ENCODE measurements at places on chromosomes 2 and 18. TPM values are rescaled to one million over a fixed set of nuclear protein-coding genes. Genes with fewer than 3 reads are reported as not detected.

DNA sequence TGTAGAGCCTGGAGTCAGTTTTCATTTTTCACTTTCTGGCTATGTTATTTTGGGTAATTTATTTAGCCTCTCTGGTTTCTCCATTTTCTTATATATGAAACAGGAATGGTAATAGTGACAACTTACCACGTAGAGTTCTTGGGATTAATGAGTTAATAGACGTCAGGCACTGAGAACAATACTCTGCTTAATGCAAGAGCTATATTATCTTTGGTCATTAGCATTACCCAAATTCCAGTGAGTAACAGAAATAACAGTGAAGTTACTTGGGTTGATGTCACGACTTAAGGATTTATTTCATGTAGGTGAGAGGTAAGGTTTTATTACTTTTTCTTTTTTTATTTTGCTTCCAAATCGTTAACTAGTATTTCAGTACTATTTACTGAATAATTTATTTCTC, 601.0 kb upstream of the GCFC2 start:
- H3K4me3 ChIP-seq: no peak overlapping the region
- H3K36me3 ChIP-seq: no peaks in the 10 kb centered on the region
- H3K4me1 ChIP-seq: no peaks in the 10 kb centered on the region
- no peaks in the 10 kb centered on the region for H3K27me3 ChIP-seq

- H3K4me1 ChIP-seq: no peaks in the 10 kb centered on the region
- H3K4me3 ChIP-seq: no peak overlapping the region
- no peak overlapping the region for H3K27ac ChIP-seq
- no peaks in the 10 kb centered on the region for H3K27me3 ChIP-seq
These were observed 896.4 kb downstream of the TDRD15 start for GRCh38 chr2:22020091-22020742.

DNA sequence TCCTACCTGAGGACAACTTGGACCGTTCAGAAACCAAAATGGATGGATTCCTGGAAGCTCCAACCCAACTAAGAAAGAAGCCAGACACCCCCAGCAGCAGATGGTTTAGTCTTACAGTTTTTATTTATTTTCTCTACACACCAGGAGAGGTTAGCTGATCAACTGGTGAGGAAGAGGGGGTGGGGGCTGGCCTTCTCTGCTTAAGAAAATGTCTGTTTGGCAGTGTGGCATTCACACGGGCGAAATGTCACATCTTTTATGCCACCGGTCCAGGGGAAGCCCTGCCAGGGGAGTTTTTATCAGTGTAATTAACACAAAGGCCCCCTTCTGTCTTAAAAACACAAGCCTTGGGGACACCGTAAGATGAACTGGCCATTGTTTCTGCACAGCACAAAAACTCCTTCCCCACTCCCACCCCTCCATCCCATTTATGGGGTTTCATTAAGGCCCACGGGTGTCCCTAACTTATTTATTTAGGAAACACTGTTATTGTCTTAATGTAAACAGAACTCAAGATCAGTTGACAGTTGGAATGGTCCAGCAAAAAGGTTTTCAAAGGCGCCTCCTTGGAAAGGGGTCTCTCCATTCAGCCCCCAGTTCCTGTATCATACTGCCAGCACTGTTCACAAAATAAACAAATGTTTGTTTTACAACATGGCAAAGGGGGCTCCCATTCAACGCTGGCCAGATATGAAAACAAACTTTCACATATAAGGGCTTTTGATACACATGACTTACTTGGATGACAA, 217.0 kb downstream of the C1D start:
- H3K27me3 ChIP-seq: no peaks in the 10 kb centered on the region
- no peak for DNase-seq
- peaks cover 5% of the 10 kb centered on the region for H3K4me1 ChIP-seq
- H3K27ac ChIP-seq: no peak overlapping the region

C2orf78 gene
- not detected for total RNA-seq

SP9 gene
- total RNA-seq: not detected

DNA sequence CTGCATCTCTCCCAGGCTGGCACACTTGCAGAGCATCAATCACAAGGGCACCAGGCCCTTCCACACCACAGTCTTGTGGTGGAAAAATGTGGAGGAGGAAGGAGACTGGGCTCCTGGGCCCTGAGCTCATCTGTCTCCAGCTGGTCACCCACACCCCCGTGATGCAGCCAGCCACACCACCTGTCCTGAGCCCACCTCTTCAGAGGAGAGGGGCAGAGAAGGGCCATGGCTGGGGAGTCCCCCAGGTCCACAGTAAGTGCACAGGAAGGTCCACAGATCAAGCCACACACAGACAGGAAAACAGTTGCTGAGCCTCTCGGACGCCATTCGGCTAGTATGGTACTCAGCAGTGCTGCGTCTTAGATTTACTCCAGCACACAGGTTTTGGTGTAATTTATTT, 203.5 kb upstream of the SALL3 start:
- no peak overlapping the region for H3K4me3 ChIP-seq
- H3K36me3 ChIP-seq: no peaks in the 10 kb centered on the region
- no peak for DNase-seq
- H3K4me1 ChIP-seq: no peaks in the 10 kb centered on the region

DNA sequence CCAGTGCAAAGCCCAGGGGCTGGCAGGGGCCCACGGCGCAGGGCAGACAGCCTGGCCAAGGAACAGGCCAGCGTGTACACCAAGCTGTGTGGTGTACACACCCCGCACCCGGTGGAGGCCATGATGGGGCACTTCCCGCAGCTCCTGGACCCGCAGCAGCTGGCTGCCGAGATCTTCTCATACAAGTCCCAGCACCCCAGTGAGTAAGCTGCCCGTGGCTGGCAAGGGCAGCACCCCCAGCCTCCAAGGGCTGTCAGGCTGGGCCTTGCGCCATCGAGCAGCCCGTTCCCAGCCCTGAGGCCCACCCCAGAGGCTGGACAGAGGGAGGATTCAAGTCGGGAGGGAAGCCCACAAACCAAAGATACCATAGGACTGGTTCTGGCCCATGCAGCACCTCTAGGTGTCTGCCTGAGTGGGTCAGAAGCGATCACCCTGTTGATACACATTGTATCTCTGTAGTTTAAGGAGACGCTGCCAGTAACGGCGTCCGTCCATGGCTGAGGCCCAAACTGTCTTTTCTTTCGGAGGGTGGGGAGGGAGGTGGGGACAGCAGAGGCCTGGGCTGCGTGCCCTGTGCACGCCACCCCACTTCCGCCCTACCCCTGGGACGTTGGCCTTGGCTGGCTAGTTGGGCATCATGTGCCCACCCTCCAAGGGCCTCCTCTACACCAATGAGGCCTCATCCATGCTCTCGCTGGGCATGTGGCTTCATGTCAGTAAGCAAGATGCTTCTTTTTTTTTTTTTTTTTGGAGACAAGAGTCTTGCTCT, 16.8 kb upstream of the MTERF4 start:
- H3K4me1 ChIP-seq: no peaks in the 10 kb centered on the region
- H3K27me3 ChIP-seq: no peaks in the 10 kb centered on the region
- no peaks in the 10 kb centered on the region for H3K36me3 ChIP-seq
- DNase-seq: no peak
- H3K4me3 ChIP-seq: no peak overlapping the region

DNA sequence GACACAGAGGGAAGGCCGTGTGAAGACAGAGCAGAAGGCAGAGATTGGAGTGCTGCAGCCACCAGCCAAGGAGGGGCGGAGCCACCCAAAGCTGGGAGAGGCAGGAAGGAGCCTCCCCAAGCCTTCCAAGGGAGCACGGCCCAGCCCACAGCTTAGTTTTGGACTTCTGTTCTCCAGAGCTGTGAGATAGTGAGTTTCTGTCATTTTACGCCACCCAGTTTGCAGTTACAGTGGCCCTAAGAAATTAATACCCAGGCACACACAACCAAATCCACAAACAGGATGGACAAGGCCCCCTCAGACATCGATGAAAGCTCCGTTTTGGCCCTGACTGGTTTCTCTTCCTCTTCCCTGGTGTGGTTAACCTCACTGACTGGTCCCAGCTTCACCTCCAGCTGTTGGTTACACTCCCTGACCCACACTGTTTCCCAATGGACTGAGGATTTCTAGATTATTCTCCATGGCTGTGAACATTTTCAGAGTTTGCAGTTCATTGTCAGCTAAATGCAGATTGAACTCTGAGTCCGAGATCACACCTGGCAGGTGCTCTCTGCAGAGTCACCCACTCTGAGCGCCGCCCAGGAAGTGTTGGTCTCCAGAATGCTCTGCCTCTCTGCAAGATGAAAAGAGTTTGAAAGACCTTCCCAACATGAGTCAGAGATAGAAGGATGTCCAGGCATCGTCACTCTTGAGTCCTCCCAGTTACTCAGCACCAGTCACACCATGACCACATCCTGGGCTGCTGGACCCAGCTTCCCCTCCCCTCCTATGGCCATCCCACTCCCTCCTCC, 100.2 kb downstream of the TWIST2 start:
- no peaks in the 10 kb centered on the region for H3K36me3 ChIP-seq
- peak overlapping the region; percentile 36 for H3K4me3 ChIP-seq
- no peaks in the 10 kb centered on the region for H3K27me3 ChIP-seq
- peak overlapping the region; percentile 89 for H3K27ac ChIP-seq
- DNase-seq: peak; percentile 97

DNA sequence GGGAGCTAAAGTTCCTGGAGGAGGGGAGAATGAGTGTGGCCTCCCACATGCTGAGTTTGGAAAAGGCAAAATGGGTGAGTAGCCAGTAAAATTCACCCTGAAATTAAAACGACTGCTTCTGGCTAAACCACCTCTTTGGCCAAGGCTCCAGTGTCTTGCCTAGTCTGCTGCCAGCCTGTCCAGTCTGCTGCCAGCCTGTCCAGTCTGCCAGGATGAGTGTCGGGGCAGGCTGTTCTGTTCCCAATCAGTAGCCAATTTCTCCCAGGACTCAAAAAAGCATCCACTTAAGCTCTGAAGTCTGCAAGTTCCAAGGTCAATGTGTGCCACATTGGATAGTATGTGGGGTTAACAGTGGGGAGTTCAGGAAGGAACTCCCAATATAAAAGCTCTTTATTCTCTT, 134.6 kb upstream of the KLHL29 start:
- no peaks in the 10 kb centered on the region for H3K36me3 ChIP-seq
- peaks cover 16% of the 10 kb centered on the region for H3K4me1 ChIP-seq
- no peak for DNase-seq
- H3K27ac ChIP-seq: no peak overlapping the region

RGPD4 gene
- not detected for total RNA-seq

- no peak overlapping the region for H3K4me3 ChIP-seq
- H3K4me1 ChIP-seq: no peaks in the 10 kb centered on the region
- no peaks in the 10 kb centered on the region for H3K27me3 ChIP-seq
These were observed 37.7 kb downstream of the SERTAD2 start for GRCh38 chr2:64615844-64616536.

- H3K27ac ChIP-seq: no peak overlapping the region
- peaks cover 37% of the 10 kb centered on the region for H3K4me1 ChIP-seq
- no peak overlapping the region for H3K4me3 ChIP-seq
- H3K27me3 ChIP-seq: no peaks in the 10 kb centered on the region
- peak; percentile 19 for DNase-seq
These were observed 138.8 kb upstream of the CTAGE1 start for GRCh38 chr18:22556222-22557167.

DNA sequence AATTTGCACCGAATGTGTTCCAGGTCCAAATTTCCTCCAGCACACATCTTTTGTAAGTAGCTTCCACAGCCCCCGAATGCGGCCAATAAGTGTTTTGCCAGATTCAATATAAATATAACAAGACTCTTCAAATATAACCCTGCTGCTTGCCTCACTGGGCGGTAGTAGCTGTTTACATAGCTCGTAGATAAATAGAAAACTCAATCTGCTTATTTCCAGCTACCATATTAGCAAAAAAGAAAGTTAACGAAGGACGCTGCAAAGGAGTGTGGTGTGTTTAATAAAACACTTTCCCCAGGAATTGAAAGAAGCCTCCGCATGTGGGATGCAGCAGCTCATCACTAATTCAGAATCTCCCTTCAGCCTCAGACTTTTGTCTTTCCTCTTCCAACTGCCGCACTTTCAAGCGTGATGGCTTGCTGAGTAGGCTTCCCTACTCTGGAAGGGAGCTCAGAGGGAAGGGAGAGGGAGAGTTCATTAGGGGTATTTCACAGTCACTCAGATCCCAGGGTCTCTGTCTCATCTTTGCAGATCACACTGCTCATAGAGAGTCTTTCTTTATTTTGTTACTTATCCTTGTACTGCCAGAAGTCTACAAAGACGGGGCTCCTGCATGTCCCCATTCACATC, 367.0 kb downstream of the RND3 start:
- H3K4me3 ChIP-seq: no peak overlapping the region
- no peaks in the 10 kb centered on the region for H3K36me3 ChIP-seq
- H3K27me3 ChIP-seq: no peaks in the 10 kb centered on the region
- peaks cover 24% of the 10 kb centered on the region for H3K4me1 ChIP-seq
- DNase-seq: no peak

DNA sequence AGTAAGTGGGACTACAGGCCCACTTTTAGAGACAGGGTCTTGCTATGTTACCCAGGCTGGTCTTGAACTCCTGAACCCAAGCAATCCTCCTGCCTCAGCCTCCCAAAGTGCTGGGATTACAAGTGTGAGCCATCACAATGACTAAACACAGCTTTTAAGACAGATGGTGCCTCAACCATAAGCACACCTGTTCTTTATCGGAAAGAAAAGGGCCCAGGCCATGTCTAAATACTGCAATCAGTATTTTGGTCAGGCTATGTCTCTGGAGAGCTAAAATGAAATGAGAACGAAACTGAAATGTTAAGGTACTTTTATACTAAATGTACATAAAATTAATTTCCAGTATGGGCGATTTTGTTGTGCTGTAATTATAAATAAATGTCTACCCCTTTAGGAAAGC, 69.5 kb upstream of the SPTBN1 start:
- no peak overlapping the region for H3K4me3 ChIP-seq
- H3K27ac ChIP-seq: 0 out of 2 replicates have a peak overlapping the region, but pooled peaks have one; percentile 14
- H3K27me3 ChIP-seq: no peaks in the 10 kb centered on the region
- DNase-seq: no peak
- peaks cover 16% of the 10 kb centered on the region for H3K4me1 ChIP-seq

NYAP2 gene
- total RNA-seq: not detected

- H3K27me3 ChIP-seq: no peaks in the 10 kb centered on the region
- no peaks in the 10 kb centered on the region for H3K36me3 ChIP-seq
- no peak for DNase-seq
- H3K4me3 ChIP-seq: no peak overlapping the region
- no peak overlapping the region for H3K27ac ChIP-seq
These were observed 24.0 kb upstream of the CTIF start for GRCh38 chr18:48514786-48515185.

DNA sequence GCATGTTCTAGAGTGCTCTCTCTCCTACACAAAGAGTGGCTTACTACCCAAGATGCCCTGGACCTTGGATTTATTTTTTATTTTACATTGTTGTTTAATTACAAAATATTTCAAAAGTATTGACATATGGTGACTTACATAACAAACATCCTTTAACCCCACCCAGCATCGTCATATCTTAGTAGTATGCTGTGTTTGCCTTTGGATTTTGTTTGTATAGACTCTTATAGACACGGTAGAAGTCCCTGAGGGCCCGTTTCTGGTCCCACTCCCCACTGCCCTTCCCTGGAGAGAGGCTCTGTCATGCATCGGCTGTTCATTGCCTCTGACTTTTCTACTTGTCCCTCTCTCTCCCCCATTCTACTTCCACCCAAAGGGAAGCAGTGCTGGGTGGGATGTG, 112.0 kb downstream of the ZBTB7C start:
- peaks cover 3% of the 10 kb centered on the region for H3K27me3 ChIP-seq
- H3K4me1 ChIP-seq: no peaks in the 10 kb centered on the region
- H3K27ac ChIP-seq: no peak overlapping the region
- no peaks in the 10 kb centered on the region for H3K36me3 ChIP-seq
- no peak overlapping the region for H3K4me3 ChIP-seq

- no peak overlapping the region for H3K4me3 ChIP-seq
- H3K27ac ChIP-seq: no peak overlapping the region
- H3K27me3 ChIP-seq: peaks cover 2% of the 10 kb centered on the region
- no peak for DNase-seq
These were observed 39.3 kb downstream of the SALL3 start for GRCh38 chr18:79018911-79019310.

PRKAG3 gene
- not detected for total RNA-seq

GRCh38 chr2:97871096-97871780, 124.5 kb downstream of the TMEM131 start:
- DNase-seq: peak; percentile 85
- H3K4me1 ChIP-seq: peaks cover 30% of the 10 kb centered on the region
- H3K27ac ChIP-seq: peak overlapping the region; percentile 91
- H3K27me3 ChIP-seq: no peaks in the 10 kb centered on the region
- H3K4me3 ChIP-seq: peak overlapping the region; percentile 40
